Activated CD4-positive, CD25-positive, alpha-beta regulatory T cell treated with anti-CD3 and anti-CD28 coated beads, Interleukin-2, amount 50 U/mL, for 72 hours (primary cell): ENCODE measurements at places on chromosomes 12 and 14.

GRCh38 chr14:58574623-58575022 lies 63.1 kb upstream of the DACT1 start:
- no peak for DNase-seq

GRCh38 chr14:74964787-74965485 lies 9.5 kb upstream of the PGF start:
- DNase-seq = no peak

- DNase-seq = no peak
These were observed 63.5 kb upstream of the MBIP start for GRCh38 chr14:36383767-36384431.

DNA sequence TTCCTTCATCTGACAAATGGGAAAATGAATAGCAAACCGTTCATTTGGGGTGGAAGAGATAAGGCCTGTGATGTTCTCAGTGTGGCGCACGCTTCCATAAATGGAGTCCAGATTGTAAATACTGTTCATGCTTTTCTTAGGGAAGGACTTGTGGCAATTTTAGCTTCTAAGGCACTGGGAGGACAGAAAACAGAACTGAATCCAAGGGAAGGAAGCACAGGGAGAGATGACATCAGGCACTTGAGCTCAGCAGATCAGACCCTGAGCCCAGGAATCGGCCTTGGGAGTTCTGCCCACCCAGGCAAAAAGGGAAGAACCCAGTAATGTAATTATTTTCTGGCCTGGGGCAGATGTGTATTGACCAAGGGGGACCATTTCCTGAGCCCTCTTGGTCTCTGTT lies 7.2 kb upstream of the SH2B3 start:
- no peak for DNase-seq

GRCh38 chr14:100348253-100348729 lies 25.2 kb downstream of the SLC25A47 start:
- no peak for DNase-seq

GRCh38 chr12:52210925-52211650 lies 19.3 kb upstream of the KRT80 start:
- DNase-seq = no peak

DNA sequence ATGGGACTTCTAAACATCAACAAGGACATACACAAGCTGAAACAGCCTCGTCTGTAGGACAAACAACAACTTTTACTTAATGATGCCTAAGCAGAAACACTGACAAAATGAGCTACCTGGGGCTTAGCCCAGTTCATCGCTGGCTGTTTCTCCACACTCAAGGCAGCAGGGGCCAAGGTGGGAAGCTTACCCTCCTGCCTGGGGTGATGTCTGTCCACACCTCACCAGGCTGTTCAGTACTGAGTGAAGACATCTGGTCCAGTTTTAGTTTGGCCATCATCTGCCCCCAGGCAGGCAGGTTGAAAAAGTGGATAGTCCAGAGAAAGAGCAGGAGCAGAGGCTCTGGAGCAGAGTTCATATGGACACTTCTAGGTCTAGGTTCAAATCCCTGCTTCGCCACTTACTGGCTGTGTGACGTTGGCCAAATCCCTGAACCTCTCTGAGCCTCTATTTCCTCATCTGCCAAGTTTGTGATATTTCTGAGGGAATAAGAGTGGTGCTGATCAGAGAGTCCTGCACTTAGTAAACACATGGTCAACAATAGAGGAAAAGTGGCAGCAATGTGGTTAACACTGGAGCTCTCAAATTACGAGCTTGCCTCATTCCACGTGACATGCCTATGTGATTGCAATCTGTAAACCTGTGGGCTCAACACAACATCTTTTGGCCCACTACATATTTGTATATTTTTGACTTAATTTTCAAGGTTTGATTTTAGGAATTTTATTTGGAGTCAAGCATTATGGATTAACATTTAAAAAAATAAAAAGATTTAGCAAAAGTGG lies 720.1 kb upstream of the TMEM132C start:
- no peak for DNase-seq

DNA sequence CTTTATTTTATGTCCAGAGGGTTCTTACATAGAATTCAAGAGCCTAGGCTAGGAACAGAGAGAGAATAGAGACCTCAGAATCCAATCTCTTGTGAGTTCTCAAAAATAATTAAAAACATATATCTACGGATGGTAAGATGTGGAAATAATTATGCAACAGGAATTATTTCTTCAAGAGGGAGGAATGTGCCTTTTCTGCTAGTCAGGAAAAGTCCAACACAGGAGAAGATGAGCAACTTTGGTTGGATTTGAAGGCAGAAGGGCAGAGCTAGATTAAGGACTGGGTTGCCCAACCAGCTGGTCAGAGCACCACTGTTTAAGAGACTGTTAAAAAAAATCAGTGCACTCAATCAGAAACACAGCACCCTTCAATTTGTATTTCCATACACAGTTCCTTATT lies 365.5 kb downstream of the ETNK1 start:
- no peak for DNase-seq

DNA sequence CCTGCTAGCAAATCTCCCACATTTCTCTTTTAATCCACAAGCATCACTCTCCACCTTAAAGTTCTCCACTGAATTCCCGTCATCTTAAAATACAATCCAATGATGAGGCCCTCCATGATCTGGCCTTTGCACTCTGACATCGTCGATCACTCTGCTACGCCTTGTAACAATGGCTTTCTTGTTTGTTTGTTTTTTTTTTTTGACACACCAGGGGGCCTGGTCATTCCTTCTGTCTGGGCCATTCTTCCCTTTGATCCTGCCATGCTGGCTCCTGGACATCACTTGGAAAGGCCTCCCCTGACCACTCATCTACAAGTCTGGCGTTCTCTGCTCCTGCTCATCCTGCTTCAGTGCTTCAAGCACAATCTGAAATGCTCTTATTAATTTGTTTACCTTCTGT lies 233.5 kb downstream of the PPM1H start:
- DNase-seq = no peak

DNA sequence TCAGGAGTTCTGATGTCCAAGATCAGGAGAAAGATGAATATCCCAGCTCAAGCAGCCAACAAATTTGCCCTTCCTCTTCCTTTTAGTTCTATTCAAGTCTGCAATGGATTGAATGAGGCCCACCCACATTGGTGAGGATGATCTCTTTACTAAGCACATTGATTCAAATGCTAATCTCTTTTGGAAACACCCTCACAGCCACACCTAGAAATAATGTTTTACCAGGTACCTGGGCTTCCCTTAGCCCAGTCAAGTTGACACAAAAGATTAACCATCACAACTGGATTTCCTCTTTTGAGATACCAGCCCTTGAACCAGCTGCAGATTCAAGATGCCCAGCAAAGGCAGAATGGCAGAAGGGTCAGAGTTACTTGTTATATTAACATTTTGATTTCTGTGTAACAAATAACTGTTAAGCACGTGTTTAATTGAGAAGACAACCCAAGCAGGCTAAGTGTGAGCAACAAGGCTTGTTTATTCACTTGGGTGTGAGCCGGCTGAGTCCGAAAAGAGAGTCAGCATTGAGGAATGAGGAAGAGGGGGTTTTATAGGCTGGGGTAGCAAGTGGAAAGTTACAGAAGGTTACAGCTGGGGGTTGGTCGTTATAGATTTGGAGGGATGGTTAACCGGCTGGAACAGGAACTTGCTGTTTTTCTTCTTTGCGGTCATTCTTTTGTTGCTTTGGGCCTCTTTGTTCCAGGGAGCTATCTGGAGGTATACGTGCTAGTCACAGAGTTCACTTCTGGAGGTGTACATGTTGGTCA lies 180.3 kb downstream of the EMP1 start:
- DNase-seq = no peak

- no peak for DNase-seq
These were observed 92.8 kb downstream of the DIO3 start for GRCh38 chr14:101654051-101654450.

- DNase-seq = no peak
These were observed 1.1 kb upstream of the CD9 start for GRCh38 chr12:6198985-6199530.

- DNase-seq = no peak
These were observed 30.3 kb downstream of the EEA1 start for GRCh38 chr12:92898755-92899154.

GRCh38 chr14:99333841-99334635 lies 62.0 kb upstream of the BCL11B start:
- DNase-seq = no peak

- DNase-seq = no peak
These were observed 33.9 kb upstream of the FAM222A start for GRCh38 chr12:109679501-109680263.

DNA sequence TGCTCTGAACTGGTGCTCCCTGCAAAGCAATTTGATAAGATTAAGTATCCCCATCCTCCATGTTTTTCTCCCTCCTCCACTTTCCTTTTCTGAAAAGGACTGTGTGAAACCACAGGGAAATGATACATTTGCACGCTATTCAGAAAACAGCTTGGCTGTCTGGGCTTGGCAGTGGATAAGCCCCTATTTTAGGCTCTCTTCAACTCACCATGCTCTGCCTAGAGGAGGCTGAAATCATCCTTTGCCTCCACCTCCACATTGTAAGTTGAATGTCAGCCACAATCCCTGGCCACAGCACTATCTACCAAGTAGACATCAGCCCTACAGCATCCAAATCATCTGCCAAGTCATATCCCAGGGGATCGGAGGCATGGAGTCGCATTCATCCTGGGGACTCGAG lies 642.3 kb downstream of the RPS29 start:
- no peak for DNase-seq

DNA sequence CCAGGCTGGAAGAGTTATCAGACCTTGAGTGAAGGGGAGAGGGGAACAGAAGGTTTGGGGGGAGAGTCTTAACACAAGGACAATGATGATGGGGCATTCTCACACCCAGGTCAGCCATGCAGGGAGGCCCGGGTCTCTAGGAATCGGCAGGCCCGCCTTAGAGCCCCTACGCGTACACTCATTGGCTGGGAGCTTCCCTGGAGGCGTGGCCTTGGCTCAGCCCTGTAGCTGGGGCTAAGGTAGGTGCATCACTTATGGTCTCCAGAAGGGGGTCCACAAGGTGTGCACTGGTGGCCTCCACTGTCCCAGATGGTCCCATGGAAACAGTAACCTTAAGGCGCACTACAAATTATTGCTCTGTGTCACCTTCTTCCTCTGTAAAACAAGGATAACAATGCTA lies 660.1 kb downstream of the MED13L start:
- DNase-seq = no peak

GRCh38 chr12:13725049-13725448 lies 256.4 kb downstream of the GRIN2B start:
- no peak for DNase-seq

DNA sequence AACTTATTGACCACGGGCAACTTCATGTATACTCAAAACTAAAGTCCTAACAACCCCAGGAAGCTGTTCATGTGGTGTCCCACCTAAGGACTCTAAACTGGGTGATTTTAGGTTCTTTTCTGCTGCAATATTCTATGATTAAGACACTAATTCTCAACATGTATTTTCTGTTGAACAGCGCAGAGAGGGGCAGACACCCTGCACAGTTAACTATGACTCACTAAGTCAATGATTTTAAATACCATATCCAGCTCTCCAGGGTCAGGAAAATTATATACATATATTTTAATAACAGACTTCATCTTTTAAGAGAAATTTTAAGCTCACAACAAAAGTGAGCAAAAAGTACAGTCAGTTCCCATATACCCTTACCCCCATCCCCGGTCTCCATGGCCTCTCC lies 85.0 kb downstream of the FOXN3 start:
- DNase-seq = no peak

GRCh38 chr12:56118688-56119357 lies 757 bp downstream of the ZC3H10 start:
- no peak for DNase-seq

DNA sequence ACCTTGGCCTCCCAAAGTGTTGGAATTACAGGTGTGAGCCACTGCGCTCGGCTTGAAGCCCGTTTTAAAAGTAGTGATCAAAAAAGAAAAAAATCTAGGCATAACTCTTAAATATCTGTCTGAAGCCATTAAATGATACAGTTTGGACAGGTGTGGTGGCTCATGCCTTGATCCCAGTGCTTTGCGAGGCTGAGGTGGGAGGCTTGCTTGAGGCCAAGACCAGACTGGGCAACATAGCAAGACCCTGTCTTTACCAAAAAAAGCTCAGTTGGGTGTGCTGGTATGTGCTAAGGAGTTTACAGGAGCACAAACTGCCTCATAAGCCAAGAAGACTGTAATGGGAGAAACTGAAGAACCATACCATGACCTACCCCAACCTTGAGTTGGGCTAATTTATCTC lies 26.0 kb downstream of the SYNE2 start:
- DNase-seq = no peak

GRCh38 chr14:99663386-99664057 lies 18.6 kb downstream of the HHIPL1 start:
- DNase-seq = no peak

- no peak for DNase-seq
These were observed 212.9 kb downstream of the PAX9 start for GRCh38 chr14:36874396-36875138.
